Suprapubic skin (tissue), 4 donors: ENCODE measurements at places on chromosomes 3 and 15.

GRCh38 chr15:44802336-44802735, 66.0 kb downstream of the TRIM69 start:
- DNase-seq: no peak

GRCh38 chr3:17359911-17360310, 382.5 kb downstream of the TBC1D5 start:
- DNase-seq: no peak

- no peak for DNase-seq
Measured at GRCh38 chr15:24008476-24008875, 321.4 kb upstream of the NDN start.

- DNase-seq: no peak
Measured at GRCh38 chr15:58165661-58166060, 27.5 kb downstream of the AQP9 start.

- DNase-seq: no peak
Measured at GRCh38 chr3:50537421-50538129, 30.0 kb downstream of the C3orf18 start.
